ENCODE measurements at places on chromosomes 5 and 9. TPM values are rescaled to one million over a fixed set of nuclear protein-coding genes. Genes with fewer than 3 reads are reported as not detected.

Gene FOXI1
- not detected for polyA plus RNA-seq

Gene CD14
- 18.6 TPM for polyA plus RNA-seq

Gene NXNL2
- polyA plus RNA-seq: 0.57 TPM

Gene NPR3
- polyA plus RNA-seq: 40.7 TPM

Gene CBY3
- 0.53 TPM for polyA plus RNA-seq

Gene EDIL3
- 35.3 TPM for polyA plus RNA-seq

DNA sequence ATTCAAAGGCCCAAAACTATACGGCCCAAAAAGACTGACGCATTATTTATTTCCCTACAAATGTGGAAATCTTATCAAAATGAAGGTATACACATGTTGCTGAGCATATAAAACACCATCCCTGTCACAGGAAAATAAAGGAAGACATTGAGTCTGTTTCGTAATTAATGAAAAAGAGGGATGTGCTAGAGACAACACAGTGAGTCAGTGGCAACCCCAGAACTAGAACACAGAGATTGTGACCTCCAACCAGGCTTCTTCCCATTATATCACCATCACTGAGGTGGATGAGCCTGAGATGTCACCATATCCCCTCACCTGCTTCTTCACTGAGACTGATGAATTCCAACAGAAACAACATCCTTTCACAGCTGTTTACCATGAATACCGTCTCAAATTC, 3.8 kb downstream of the NDUFA8 start:
- H3K4me3 ChIP-seq: no peak overlapping the region
- no peak overlapping the region for H3K27ac ChIP-seq
- peaks cover 7% of the 10 kb centered on the region for H3K36me3 ChIP-seq
- peaks cover 27% of the 10 kb centered on the region for H3K4me1 ChIP-seq

DNA sequence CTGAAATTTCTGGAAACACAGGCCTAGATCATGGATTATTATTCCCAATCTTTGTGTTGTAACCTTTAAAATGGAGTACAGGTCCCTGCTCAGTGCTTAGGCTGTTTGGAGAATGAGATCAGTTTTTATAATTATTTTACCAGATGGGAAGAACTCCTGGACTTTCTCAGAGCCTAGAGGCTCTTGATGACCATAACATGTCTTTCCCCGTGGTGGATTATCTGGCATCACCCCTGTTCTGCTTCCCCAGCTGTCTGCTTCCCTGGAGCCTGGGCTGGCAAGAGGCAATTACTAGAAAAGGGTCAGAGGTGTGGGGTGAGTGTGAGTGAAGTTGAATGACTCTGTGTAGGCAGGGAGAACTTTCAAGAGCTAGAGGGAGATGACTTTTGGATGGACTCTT, 143.0 kb downstream of the CARTPT start:
- H3K27ac ChIP-seq: no peak overlapping the region
- no peak overlapping the region for H3K4me3 ChIP-seq
- no peak for DNase-seq
- H3K27me3 ChIP-seq: no peaks in the 10 kb centered on the region
- no peaks in the 10 kb centered on the region for H3K36me3 ChIP-seq
- H3K4me1 ChIP-seq: no peaks in the 10 kb centered on the region

- DNase-seq: no peak
- no peaks in the 10 kb centered on the region for H3K4me1 ChIP-seq
- no peak overlapping the region for H3K4me3 ChIP-seq
- H3K27ac ChIP-seq: no peak overlapping the region
- peaks cover 21% of the 10 kb centered on the region for H3K27me3 ChIP-seq
These were observed 55.4 kb downstream of the KCNT1 start for GRCh38 chr9:135757356-135757755.

DNA sequence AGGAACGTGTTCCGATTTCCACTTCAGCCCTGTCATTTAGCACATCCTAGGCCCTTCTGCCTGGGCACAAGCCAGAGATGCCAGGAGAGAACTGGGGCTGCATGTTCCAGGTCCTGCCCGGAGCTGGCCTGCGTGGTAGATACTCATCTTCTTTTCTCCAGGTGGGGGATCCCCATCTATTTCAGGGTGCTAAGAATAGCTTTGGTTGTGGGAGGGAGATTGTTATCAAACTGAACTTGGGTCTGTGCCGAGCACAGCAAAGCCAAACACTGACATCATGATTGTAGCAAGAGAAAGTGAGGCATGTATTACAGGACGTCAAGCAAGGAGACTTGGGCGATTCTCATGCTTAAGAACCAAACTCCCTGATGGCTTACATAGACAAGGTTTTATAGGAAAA, 18.2 kb downstream of the C9orf153 start:
- no peaks in the 10 kb centered on the region for H3K27me3 ChIP-seq
- no peak overlapping the region for H3K27ac ChIP-seq

GRCh38 chr9:21558615-21559401, 76.7 kb upstream of the IFNE start:
- peak overlapping the region; percentile 26 for H3K4me3 ChIP-seq
- peaks cover 9% of the 10 kb centered on the region for H3K4me1 ChIP-seq
- H3K36me3 ChIP-seq: no peaks in the 10 kb centered on the region
- H3K27ac ChIP-seq: no peak overlapping the region
- no peak for DNase-seq
- H3K27me3 ChIP-seq: peaks cover 98% of the 10 kb centered on the region

GRCh38 chr5:39159811-39160490, 59.4 kb downstream of the FYB1 start:
- H3K4me3 ChIP-seq: no peak overlapping the region
- no peaks in the 10 kb centered on the region for H3K27me3 ChIP-seq
- DNase-seq: no peak
- no peaks in the 10 kb centered on the region for H3K36me3 ChIP-seq

DNA sequence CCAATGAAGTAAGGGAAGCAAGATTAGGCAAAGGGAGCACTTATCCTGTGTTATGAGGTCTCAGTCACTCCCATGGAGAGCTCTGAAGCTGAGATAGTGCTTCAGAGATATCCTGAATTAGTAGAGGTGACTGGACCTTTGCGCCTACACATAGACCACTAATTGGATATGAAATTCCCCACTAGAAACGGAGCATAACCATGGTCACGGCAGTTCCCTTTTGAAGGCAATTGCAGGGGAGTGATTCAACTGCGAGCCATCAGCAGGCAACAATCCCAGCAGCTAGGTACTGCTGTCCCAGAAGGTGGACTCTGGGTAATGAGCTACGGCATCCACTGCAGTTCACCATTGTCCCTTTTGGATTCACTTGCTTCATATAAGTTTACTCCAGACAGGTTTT, 267.7 kb upstream of the RASA1 start:
- H3K4me1 ChIP-seq: no peaks in the 10 kb centered on the region
- no peak overlapping the region for H3K4me3 ChIP-seq
- no peak for DNase-seq
- no peak overlapping the region for H3K27ac ChIP-seq
- no peaks in the 10 kb centered on the region for H3K27me3 ChIP-seq

DNA sequence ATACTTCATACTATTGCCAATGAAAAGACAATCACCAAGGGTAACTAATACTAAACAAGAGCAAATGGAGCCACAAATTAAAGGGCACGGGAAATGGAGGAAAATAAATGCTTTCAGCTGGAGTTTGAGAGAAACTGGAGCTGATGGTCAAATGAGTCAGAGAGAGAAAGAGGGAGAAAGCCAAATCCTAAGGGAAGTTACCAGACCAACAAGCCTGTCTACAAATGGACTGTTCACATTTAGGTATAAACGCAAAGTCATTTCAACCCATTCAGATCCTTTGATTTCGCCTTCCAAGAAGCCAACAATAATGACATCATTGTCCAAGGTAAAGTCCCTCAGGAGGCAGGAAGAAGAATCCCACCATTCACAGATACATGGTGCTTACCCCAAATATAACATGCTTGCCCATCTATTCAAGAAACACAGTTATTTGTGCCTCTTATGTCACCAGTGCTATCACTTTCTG, 351.8 kb downstream of the RAB3C start:
- H3K27ac ChIP-seq: no peak overlapping the region
- no peak for DNase-seq
- H3K27me3 ChIP-seq: no peaks in the 10 kb centered on the region

GRCh38 chr9:14277244-14277643, 36.7 kb downstream of the NFIB start:
- H3K4me3 ChIP-seq: no peak overlapping the region
- H3K27ac ChIP-seq: no peak overlapping the region
- no peak for DNase-seq
- H3K4me1 ChIP-seq: peaks cover 20% of the 10 kb centered on the region
- no peaks in the 10 kb centered on the region for H3K36me3 ChIP-seq

DNA sequence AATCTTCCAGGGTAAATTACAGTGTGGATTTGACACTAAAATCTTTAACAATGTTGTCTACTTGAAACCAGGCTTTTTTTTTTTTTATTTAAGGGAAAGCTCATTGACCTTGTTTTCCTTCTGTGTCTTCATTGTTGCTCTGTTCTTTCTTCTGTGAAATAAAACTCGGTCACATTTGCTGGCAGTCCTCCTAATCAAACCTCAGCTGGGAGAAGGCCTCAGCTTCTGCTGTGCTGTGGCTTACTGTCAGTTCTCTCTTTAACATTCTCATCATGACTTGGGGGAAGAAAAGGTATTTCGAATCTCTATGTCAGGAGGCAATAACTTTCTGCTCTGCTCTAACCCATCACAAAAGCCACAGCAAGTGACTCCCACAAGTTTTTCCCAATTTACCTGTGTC, 268.9 kb downstream of the ZNF608 start:
- H3K27me3 ChIP-seq: no peaks in the 10 kb centered on the region
- no peaks in the 10 kb centered on the region for H3K4me1 ChIP-seq
- no peaks in the 10 kb centered on the region for H3K36me3 ChIP-seq
- H3K4me3 ChIP-seq: no peak overlapping the region
- H3K27ac ChIP-seq: no peak overlapping the region
- DNase-seq: no peak

DNA sequence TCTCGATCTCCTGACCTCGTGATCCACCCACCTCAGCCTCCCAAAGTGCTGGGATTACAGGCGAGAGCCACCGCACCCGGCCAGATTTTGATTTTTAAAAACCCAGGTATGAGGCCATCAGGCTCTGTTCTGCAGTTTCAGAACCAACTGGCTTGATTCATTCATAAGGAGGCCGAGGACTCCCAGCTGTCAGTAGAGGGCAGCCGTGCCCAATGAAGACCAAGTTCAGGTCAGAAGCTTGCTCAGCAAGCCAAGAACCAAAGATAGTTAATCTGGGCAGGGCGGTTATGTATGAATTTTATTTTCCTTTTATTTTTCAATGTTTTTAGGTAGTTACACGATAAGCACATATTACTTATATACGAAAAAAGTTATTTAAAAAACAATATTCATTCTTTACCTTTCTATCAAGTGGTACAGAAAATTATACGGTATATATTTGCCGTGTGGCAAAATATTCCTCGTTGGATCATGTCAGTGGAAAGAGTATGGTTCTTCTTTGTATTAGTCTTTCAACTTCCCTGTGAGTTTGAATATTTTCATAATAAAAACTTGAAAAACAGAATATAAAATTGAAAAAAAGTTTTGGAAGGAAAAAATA, 18.0 kb downstream of the MGAT1 start:
- no peaks in the 10 kb centered on the region for H3K27me3 ChIP-seq
- peaks cover 21% of the 10 kb centered on the region for H3K4me1 ChIP-seq
- no peak overlapping the region for H3K4me3 ChIP-seq
- H3K36me3 ChIP-seq: peaks cover 23% of the 10 kb centered on the region
- peak; percentile 79 for DNase-seq

GRCh38 chr5:26390608-26391007, 647.8 kb downstream of the CDH9 start:
- no peak overlapping the region for H3K4me3 ChIP-seq
- no peak overlapping the region for H3K27ac ChIP-seq
- H3K27me3 ChIP-seq: no peaks in the 10 kb centered on the region
- H3K36me3 ChIP-seq: no peaks in the 10 kb centered on the region

DNA sequence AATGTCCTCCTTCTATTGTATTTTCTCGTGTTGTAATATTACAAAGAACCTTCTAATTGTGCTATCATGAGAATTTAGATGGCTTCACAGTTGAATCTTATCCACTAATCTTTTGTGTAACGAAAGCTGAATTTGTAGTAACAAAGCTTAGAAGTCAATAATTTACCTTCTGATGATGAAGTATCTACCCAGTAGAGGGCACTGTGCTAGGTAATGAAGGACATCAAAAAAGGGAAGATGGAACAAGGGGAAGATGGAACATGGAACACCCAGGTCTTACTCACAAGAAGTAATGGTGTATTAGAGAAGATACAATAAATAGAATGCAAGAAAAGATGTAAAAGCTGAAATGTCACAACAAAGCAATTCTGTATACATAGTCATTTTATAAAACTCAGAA, 131.0 kb upstream of the CCNG1 start:
- no peaks in the 10 kb centered on the region for H3K27me3 ChIP-seq
- no peak overlapping the region for H3K27ac ChIP-seq
- H3K4me1 ChIP-seq: peaks cover 15% of the 10 kb centered on the region
- no peaks in the 10 kb centered on the region for H3K36me3 ChIP-seq
- no peak overlapping the region for H3K4me3 ChIP-seq
